ENCODE measurements at places on chromosomes 12 and 14.

- no peak for DNase-seq
These were observed 26.3 kb upstream of the BBS10 start for GRCh38 chr12:76374386-76375020.

- peak; percentile 85 for DNase-seq
These were observed 8.4 kb downstream of the ADSS1 start for GRCh38 chr14:104732355-104732804.

DNA sequence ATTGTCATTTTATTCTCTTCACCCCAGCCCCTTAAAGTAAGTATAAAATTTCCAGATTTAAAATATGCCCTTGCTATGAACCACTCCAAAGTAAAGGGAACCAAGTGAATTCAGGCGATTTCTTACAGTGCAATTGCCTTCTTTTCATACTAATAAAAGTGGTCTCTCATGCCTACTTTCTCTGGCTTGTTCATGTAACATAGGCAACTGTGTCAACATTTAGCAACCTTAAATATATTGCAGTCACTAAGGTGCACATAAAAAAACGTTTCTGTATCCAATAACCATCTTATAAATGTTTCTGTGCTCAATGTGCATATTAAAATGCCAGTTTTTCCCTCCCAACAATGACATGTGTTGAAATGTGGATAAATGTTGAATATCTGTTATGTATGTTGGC is 271.6 kb upstream of the DCN start:
- no peak for DNase-seq

DNA sequence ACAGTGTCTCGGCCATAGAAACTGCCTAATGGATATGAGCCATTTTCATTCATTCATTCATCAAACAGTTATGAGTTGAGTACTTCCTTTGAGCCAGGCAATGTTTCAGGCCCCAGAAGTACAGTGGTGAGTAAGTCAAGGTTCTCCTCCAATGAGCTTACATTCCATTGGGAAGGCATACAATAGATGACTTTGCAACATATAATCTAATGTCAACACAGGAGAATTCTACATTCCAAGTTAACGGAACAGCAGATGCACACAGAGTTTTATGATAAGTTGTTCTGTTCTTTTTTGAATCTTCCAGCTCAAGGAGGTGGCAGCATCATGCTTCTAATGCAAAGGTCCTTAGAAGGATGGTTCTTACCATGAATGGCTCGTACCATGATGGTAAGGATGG is 3.2 kb upstream of the RFC5 start:
- no peak for DNase-seq

DNA sequence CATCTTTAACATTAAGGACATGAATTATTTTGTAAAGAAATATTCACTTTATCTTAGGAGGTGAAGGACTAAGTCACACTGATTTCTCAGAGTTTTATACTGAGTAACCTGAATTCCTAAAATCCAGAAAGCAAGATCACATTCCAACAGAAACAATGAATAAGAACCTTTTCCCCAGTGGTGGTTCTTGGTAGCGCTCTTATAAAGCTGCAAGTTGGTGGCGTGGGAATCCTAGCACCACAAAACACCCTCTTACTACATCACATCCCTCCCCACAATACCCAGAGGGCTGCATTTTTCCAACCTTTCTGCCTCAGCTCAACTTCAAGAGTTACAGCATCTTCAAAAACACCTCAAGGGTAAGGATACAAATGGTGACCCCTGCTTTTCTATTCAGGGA is 44.0 kb upstream of the SMUG1 start:
- DNase-seq: no peak

- DNase-seq: no peak
These were observed 63.8 kb upstream of the LMO3 start for GRCh38 chr12:16669756-16670155.

- DNase-seq: peak; percentile 33
These were observed 414 bp downstream of the UNC79 start for GRCh38 chr14:93431036-93431670.

Measured in adrenal gland (tissue), 19 donors.